Activated naive CD8-positive, alpha-beta T cell treated with anti-CD3 and anti-CD28 coated beads, Interleukin-2, amount 10 ng/mL, durations not matched to agents 7 days and 5 days (primary cell): ENCODE measurements at places on chromosomes 5 and 9. TPM values are rescaled to one million over a fixed set of nuclear protein-coding genes. Genes with fewer than 3 reads are reported as not detected.

SEMA6A gene
- not detected for total RNA-seq

MLANA gene
- total RNA-seq: not detected

PCDHB4 gene
- total RNA-seq: not detected

IL33 gene
- not detected for total RNA-seq

ASTN2 gene
- total RNA-seq: 6.0 TPM

DNA sequence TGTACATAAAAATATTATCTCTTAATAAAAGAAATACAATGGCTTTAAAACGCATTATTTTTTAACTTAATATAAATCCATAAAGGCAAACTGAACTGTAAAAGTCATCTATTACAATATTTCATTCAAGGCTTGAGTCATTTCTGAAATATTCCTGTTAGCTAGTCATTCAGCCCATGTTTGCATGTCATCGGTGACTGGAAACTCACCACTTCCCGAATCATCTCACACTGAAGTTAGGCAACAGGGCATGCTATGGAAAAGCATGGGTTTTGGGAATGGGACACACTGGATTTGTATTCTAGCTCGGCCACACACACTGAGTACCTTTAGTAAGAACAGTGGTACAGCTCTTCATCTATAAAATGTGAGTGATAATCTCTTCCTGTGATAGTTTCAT, 691.1 kb upstream of the C9orf72 start:
- no peaks in the 10 kb centered on the region for H3K4me1 ChIP-seq
- no peaks in the 10 kb centered on the region for H3K27me3 ChIP-seq
- no peak for DNase-seq
- no peaks in the 10 kb centered on the region for H3K36me3 ChIP-seq
- H3K27ac ChIP-seq: no peak overlapping the region
- no peak overlapping the region for H3K4me3 ChIP-seq

GRCh38 chr9:652914-653313, 188.6 kb upstream of the DMRT1 start:
- H3K36me3 ChIP-seq: no peaks in the 10 kb centered on the region
- H3K27me3 ChIP-seq: peaks cover 2% of the 10 kb centered on the region
- no peak for DNase-seq

- no peak overlapping the region for H3K4me3 ChIP-seq
- no peaks in the 10 kb centered on the region for H3K27me3 ChIP-seq
- peaks cover 28% of the 10 kb centered on the region for H3K36me3 ChIP-seq
- H3K27ac ChIP-seq: no peak overlapping the region
- no peak for DNase-seq
These were observed 9.1 kb downstream of the TTC33 start for GRCh38 chr5:40746703-40747102.

DNA sequence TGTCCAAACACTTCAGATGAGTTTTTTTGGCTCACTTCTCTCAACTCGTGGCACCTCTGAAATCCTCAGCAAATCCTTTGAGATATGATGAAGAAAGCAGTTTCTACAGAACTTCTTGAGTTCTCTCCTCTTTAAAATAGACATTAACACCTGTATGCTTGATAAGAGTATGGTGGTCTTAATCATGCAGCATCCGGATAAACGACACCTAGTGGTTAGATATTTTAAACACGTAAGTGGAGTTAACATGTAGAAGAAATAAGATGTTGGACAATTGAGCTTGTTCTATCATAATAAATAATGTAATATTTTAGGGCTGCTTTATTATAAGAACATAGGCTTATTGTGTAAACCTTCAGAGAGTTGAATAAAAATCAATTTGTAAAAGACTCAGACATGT, 324.8 kb downstream of the CYLC2 start:
- no peaks in the 10 kb centered on the region for H3K36me3 ChIP-seq
- no peaks in the 10 kb centered on the region for H3K4me1 ChIP-seq
- H3K4me3 ChIP-seq: no peak overlapping the region
- H3K27me3 ChIP-seq: no peaks in the 10 kb centered on the region
- DNase-seq: no peak
- H3K27ac ChIP-seq: no peak overlapping the region

GRCh38 chr5:69234457-69235268, at the start of gene CDK7:
CDK7 (plus strand) TSS chr5:69234886; CDS start chr5:69234976, 90 bp downstream.
- H3K4me1 ChIP-seq: peaks cover 21% of the 10 kb centered on the region
- peak; percentile 89 for DNase-seq
- H3K36me3 ChIP-seq: peaks cover 15% of the 10 kb centered on the region

DNA sequence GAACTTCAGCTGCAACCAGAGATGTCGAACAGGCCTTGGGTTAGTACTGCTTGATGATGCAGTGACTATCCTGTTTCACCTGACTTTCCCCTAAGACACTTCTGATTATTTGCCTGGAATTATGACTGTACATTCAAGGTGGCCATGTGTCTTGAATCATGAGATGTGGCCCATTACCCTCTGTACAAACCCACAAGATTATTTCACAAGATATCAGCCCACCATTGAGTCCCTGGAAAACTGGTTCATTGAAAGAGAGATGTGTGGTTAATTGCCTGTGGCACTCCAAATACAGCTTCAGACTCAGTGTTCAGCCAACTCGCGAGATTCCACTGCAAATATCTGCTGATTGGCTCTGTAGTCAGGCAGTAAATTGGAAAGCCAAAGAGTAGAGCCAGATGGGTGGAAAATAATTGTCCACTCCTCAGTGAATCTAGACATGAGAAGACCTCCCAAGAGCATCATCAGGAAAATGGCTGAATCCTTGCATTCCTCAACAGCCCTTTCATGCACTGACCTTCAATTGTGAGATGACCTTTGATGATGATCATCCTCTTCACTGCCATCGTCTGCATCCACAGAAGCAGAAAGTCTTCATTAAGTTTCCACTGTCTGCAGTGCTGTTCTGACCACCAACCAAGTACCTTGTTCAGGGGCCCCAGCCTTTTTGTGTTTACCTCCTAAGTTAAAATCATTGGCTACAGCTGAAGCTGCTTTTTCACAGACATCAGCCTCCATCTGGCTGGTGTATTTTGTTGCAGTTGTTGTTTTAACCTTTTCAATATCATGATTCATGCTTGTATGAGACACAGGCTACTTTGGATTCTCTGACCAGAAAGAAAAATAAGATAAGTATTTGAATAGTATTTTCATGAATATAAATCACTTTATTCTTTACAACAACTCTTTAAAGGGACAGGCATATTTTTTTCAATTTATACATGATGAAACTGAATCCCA, 75.2 kb downstream of the ESM1 start:
- no peak overlapping the region for H3K27ac ChIP-seq
- peaks cover 31% of the 10 kb centered on the region for H3K4me1 ChIP-seq
- no peak overlapping the region for H3K4me3 ChIP-seq
- H3K27me3 ChIP-seq: peaks cover 24% of the 10 kb centered on the region
- DNase-seq: no peak
- H3K36me3 ChIP-seq: peaks cover 4% of the 10 kb centered on the region

- no peaks in the 10 kb centered on the region for H3K27me3 ChIP-seq
- no peak overlapping the region for H3K27ac ChIP-seq
- H3K4me3 ChIP-seq: no peak overlapping the region
- H3K36me3 ChIP-seq: peaks cover 11% of the 10 kb centered on the region
These were observed 11.6 kb upstream of the CEL start for GRCh38 chr9:133050142-133050541.

DNA sequence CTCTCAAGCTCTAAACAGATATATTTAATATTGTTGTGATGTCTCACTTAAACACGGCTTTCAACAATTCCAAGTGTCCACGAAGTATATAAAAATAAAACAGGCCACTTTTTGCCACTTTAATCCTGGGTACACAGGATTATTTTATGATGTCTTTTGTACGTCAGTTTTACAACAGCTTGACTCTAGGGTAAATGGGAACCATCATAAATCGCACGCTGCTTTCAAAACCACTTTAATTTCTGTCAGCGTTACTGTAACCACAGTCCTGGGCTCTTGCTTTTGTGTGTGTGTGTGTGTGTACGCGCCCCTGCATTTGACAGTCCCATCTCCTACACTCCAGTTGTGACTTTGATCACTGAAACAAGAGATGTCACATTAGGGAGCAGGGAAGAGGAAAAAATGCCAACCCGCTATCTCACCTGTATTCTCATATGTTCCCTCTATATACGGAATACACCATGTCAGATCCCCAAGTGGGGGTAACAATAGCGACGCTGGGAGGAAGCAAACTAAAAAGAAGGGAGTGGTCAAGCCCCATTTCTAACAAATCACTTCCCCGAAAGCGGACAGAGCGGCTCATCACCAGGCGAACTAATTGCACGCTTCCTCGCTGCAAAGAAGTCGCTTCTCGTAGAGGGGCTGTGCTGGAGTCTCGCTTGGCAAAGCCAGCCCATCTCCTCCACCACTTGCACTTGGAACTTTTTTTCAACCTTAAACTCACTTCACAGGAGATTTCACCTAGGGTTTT, 1.2 kb downstream of the BNC2 start:
- no peak overlapping the region for H3K4me3 ChIP-seq
- H3K4me1 ChIP-seq: peaks cover 5% of the 10 kb centered on the region
- DNase-seq: no peak
- peaks cover 57% of the 10 kb centered on the region for H3K27me3 ChIP-seq
- no peak overlapping the region for H3K27ac ChIP-seq

GRCh38 chr5:129906177-129906887, 2.1 kb downstream of the CHSY3 start:
- peak overlapping the region; percentile 73 for H3K4me3 ChIP-seq
- peaks cover 8% of the 10 kb centered on the region for H3K4me1 ChIP-seq
- H3K27ac ChIP-seq: no peak overlapping the region
- no peaks in the 10 kb centered on the region for H3K36me3 ChIP-seq

DNA sequence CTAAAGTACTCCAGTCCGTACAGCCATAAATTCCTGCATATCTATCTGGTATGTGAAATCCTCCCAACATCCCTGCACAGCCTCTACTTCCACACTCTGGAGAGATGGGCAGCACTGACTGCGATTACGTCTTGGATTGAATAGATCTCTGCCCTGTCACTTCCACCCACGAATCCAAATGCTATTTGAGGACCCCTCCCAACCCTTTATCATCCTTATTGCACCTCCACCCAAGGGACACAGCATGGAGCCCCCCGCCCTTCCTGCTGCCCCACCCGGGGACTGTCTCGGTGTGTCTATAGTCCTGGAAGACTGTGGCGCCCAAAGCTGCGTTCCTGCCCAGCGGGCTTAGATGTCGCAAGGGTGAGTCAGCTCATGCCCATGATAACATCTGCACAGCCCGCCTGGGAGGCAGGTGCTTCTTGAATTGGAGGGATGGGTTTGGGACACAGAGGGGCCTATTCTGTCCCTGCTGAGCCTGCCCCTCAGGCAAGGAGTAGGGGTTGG, 105.7 kb upstream of the HAND1 start:
- no peaks in the 10 kb centered on the region for H3K4me1 ChIP-seq
- peaks cover 19% of the 10 kb centered on the region for H3K27me3 ChIP-seq
- no peaks in the 10 kb centered on the region for H3K36me3 ChIP-seq
- no peak overlapping the region for H3K27ac ChIP-seq

DNA sequence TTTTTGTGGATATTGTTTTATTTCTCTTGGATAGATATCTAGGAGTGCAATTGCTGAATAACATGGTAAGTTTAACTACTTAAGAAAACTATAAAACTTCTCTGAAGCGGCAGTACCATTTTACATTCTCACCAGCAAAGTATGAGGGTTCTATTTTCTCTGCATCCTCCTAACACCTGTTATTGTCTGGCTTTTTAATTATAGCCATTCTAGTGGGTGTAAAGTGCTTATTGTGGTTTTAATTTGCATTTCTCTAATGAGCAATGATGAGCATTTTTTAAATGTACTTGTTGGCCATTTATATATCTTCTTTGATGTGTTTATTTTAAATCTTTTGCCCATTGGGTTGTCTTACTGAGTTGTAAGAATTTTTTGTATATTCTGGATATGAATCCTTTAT, 28.7 kb downstream of the SMIM32 start:
- peaks cover 2% of the 10 kb centered on the region for H3K4me1 ChIP-seq
- H3K4me3 ChIP-seq: no peak overlapping the region
- H3K27ac ChIP-seq: no peak overlapping the region
- no peaks in the 10 kb centered on the region for H3K27me3 ChIP-seq
- DNase-seq: no peak

DNA sequence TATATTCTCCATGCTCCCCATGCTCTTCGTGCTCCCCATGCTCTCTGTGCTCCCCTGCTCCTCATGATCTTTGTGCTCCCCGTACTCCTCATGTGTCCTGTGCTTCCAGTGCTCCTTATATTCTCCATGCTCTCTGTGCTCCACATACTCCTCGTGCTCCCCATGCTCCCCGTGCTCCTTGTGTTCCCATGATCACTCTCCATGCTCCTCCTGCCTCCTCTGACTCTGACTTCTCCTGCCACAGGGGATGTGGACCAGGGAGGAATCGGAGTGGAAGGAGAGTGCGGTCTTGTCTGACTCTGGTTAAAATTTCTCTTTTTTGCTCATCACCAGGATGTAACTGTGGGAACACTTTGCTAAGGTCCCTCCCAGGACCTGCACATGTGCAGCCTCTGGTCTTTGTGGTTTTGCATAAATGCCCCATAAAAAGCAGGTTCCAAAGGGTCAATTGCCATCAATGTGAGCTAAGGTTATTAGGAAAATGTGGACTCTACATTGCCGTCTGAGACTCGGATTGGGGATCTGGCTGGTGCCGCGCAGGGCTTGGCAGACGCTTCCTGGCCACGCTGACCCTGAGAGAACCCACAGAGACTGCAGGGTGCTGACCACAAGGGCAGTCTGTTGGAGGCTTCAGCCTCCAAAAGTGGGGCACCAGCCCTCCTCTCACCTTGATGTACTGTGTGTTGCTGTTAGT, 52.5 kb downstream of the TRIP13 start:
- peaks cover 61% of the 10 kb centered on the region for H3K27me3 ChIP-seq
- no peaks in the 10 kb centered on the region for H3K36me3 ChIP-seq
- peaks cover 3% of the 10 kb centered on the region for H3K4me1 ChIP-seq

- no peaks in the 10 kb centered on the region for H3K4me1 ChIP-seq
- no peaks in the 10 kb centered on the region for H3K27me3 ChIP-seq
- no peak for DNase-seq
- no peak overlapping the region for H3K27ac ChIP-seq
- no peaks in the 10 kb centered on the region for H3K36me3 ChIP-seq
These were observed 2215.5 kb downstream of the MAT2B start for GRCh38 chr5:165720901-165721300.

- H3K4me3 ChIP-seq: no peak overlapping the region
- H3K4me1 ChIP-seq: no peaks in the 10 kb centered on the region
- no peaks in the 10 kb centered on the region for H3K27me3 ChIP-seq
- DNase-seq: no peak
- no peaks in the 10 kb centered on the region for H3K36me3 ChIP-seq
- no peak overlapping the region for H3K27ac ChIP-seq
These were observed 1186.6 kb upstream of the SEMA6A start for GRCh38 chr5:117761186-117761585.

GRCh38 chr9:113985968-113986585, 92.0 kb downstream of the AMBP start:
- H3K4me3 ChIP-seq: no peak overlapping the region
- H3K4me1 ChIP-seq: no peaks in the 10 kb centered on the region
- no peak overlapping the region for H3K27ac ChIP-seq
- H3K27me3 ChIP-seq: no peaks in the 10 kb centered on the region
